ENCODE measurements at places on chromosomes 5 and 9.

GRCh38 chr5:1007681-1008450 is 736 bp upstream of the NKD2 start:
- no peak for DNase-seq

DNA sequence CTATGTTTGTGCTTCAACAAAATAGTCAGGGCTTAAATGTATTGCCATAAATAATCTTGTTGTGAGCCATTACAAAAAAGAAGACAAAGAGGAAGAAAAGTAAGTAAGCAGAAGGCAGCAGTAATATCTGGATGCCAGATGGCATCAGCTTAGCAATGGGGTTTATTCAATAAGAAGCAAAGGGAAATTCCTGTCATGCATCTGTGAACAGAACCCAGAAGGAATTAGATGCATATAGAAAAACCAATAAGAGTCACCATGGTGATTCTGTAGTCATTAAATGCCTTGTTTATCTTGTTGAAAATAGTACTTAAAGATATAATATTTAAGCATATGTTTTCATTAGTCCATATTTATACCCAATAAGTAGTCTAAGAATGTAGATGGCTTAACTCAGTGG is 216.0 kb downstream of the ADAMTSL1 start:
- DNase-seq = no peak

GRCh38 chr9:82716821-82717220 is 346.1 kb downstream of the RASEF start:
- no peak for DNase-seq

GRCh38 chr9:7117676-7118561 is 360.1 kb downstream of the KDM4C start:
- peak; percentile 12 for DNase-seq

GRCh38 chr5:20649966-20650365 is 662.0 kb upstream of the CDH18 start:
- DNase-seq = no peak

DNA sequence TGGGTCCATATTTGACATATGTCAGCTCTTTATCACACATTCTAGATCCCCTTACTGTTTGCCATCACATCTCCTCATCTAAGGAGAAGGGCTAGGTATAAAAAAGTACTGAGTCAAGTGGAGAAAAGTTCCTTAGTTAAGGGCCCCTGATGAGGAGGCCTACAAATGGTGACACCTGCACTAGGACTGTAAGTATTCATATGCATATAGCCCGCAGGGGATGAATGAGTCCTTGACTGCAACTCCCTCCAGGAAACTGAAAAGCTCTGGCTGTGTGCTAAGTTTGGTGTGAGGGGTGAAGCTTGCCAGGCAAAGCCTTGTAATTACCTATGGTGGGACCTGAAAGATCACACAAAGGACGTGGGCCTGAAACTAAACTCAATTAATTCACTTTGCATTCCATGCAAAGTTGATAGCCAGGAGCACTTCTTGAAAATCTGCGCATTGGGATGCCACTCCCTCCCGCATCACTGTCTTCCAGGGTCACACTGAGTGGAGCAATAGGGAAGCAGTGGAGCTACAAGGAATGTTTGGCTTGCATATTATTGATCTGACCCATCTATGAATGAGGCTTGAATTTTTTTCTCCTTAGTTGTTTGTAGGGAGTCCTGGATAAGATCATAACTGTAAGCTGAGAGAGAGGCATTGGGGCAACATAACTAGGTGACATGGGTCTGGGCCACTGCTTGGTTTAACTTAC is 11.9 kb upstream of the EQTN start:
- no peak for DNase-seq

DNA sequence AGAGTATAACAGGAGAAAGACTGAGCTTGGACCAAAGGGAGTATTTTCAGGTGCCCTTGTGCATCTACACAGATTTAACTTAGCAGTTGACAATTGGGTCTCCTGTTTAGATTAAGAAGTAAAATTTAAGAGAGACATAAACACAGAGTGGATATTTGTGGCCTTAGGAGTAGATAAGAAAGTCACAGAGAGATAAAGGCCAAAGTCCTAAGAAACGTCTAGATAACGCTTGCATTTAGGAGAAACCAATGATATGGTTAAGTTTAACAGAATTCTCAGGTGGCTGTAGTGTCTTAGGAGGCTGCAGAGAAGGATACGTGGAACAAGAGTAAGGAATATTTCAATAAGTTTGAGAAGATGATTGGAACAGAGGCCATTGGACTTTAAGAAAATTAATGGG is 155.0 kb upstream of the DAB2 start:
- no peak for DNase-seq

DNA sequence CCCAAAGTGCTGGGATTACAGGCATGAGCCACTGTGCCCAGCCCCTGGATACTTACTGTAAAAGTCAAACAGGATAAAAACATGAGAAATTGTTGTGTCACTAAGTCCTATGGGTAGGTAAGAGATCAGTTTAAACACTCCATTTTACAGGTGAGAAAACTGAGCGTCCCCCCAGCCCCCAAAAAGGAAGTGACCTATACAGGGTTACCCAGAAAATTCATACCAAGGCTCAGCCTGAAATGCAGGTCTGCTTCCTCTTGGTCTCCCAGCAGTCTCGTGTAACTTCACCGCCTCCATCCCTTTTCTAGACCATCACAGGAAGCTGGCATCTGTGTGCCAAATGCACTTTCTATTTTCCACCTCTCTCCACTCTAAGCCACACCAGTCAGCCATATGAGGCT is 57.2 kb downstream of the TMOD1 start:
- DNase-seq = no peak

DNA sequence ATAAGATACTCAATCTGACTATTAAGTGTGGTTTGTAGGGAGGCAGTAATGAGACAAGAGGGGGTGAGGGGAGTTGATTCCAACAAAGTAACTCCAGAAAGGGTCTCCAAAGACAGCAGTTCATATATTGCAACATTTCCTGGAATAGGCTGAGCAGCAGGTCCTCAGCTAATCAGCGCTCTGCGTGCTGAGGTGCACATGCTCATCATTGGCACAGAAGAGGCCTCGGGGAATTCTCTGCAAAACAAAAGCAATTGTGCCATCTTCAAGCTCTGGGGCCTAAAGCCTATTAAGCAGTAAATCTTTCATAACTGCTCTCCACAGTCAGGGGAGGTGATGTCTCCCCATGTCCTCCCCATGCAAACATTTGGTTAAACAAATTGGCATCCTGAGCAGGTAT is 357.3 kb downstream of the SPOCK1 start:
- DNase-seq = no peak

GRCh38 chr5:83937837-83938236 is 217.2 kb upstream of the HAPLN1 start:
- no peak for DNase-seq

- no peak for DNase-seq
These were observed 403.7 kb downstream of the LRRC70 start for GRCh38 chr5:62982348-62982747.

- no peak for DNase-seq
These were observed 916 bp downstream of the SHLD3 start for GRCh38 chr5:65625743-65626142.

GRCh38 chr5:109898269-109899162 is 208.8 kb downstream of the MAN2A1 start:
- DNase-seq = no peak

DNA sequence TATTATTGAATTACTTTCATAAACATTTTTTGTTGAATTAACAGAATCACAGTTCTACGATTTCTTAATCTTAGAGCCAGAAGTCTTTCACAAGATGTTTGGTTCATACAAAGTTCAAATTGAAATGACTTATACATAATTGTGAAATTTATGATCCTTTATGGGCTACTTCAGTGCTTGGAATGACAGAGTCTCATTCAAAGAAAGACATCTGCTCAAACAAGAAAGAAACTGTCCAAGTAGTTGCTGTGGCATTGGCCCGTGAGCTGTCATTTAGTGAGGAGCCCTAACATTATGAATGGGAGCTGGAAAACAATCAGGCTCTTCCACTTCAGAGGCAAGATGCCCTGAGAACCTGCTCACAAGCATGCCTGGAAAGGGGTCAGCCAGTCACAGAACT is 63.4 kb downstream of the AUH start:
- no peak for DNase-seq

DNA sequence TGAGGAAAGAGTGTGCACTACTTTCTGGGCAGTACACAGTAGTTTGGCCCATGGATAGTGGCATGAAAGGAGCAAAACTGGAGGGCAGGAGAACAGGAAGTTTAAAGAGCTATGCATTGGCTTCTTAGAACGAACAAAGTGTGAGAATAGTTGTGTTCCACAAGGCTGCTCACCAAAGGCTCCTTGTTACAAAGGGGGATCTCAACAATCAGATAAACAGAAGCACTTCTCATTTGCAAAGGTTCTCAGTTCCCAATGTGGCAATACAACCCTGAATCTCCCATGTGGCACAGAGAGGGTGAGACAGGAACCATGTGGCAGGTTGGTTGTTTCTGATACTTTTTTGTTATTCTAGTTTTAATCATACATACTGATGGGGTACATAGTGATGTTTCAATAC is 158.4 kb downstream of the CARTPT start:
- DNase-seq = no peak

- DNase-seq = no peak
These were observed 62.1 kb downstream of the CETN3 start for GRCh38 chr5:90347462-90347861.

DNA sequence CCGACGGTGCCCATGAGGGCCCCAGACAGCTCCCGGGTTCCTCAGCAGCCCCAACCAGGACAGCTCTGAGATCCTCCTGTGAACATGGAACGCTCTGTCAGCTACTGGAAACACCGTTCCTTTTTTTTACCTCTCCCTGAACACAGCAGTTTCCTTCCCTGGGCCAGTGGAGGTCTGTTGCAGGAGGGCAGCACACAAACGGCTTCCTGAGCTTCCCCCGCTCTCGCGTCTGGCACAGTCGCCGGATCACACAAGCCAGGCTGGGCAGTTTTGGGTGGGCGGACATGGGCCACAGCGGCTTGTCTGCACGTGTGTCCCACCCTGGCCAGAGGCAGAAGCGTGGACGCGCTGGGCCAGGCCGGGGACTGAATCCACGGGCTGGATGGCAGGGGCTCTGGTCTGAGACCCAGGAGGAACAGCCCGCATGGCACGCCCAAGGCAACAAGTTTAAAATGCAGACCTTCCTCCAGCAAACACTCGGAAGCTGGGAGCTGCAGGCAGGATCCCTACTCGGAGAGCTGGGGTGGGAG is 106.8 kb upstream of the SARDH start:
- no peak for DNase-seq

DNA sequence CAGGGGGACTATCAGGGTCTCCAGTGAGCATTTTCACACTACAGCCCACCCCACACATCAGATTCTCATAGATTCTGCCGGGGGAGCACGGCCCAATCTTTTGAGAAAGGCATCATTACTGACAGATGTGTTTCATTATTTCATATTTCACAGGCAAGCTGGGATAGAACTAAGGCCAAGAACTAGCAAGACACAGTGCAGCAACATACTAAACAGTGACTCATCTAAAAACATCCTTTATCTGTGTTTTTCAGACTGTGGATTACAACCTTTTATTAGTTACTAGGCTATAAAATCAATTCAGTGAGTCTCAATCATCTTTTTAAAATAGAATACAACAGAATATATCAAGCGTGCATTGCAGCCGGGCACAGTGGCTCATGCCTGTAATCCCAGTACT is 59.8 kb downstream of the CPLANE1 start:
- no peak for DNase-seq

DNA sequence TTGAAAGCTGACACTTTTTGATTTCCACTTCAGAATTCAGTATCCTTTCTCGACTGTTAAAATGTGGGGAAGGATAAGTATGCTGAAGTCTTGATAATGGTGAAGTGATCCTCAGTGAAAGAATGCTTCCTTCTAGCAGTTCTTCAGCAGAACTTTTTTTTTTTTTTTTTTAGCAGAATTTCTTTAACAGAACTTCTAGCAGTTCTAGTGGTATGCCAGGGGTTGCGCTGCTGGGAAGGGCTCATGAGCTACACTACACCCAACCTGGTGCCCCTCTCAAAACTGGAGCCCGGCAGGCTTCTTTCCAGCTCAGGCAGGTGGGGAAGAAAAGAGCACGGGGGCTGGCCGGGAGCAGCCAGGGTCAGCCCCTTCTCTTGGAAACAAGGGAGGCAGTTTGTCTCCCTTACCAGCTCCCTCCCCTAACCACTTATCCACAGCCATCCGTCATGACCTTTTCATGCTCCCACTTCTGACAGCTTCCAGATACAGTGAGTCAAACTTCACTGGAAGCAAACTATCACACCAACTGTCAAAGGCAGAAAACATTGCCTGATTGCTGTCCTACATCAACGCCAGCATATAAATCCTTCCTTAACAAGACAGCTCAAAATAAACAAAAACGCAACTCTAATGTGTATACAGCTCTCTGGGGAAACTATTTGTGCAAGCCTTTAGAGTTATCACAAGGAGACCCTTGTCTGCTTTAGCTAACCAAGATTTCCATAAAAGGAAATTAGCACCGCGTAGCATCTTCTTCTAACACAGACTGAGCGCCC is 211.5 kb downstream of the GAPVD1 start:
- no peak for DNase-seq

- DNase-seq = no peak
These were observed 194.4 kb upstream of the PTGER4 start for GRCh38 chr5:40485021-40485998.

GRCh38 chr5:67746103-67746502 is 469.5 kb upstream of the PIK3R1 start:
- no peak for DNase-seq

- no peak for DNase-seq
These were observed 45.2 kb downstream of the DIAPH1 start for GRCh38 chr5:141573489-141574121.

DNA sequence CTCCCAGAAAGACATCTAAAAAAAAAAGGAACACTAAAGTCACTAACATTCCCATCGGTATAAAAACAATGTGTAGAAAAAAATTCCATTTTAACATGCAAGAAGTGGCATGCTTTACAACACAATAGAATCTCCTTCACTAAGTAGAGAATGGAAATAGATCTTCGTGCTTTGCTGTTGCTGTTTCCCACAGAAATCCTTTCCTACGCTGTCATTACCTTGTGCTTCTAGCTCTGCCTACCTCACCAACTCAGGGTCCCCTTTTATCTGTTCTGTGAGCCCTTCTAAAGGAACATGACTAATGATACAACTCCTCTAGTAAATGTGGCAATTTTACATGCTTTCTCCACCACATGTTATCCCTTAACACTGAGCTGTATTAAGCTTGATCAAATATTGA is 202.9 kb downstream of the MCTP1 start:
- DNase-seq = no peak

- DNase-seq = no peak
These were observed 3.6 kb downstream of the HMGCS1 start for GRCh38 chr5:43309637-43310036.
